Stimulated activated CD4-positive, alpha-beta T cell treated with anti-CD3 and anti-CD28 coated beads, TNF-alpha, amount 100 ng/mL, for 48 hours (primary cell): ENCODE measurements at places on chromosomes 6 and 20.

- no peak for DNase-seq
Measured at GRCh38 chr6:56663344-56663743, 20.7 kb upstream of the DST start.

DNA sequence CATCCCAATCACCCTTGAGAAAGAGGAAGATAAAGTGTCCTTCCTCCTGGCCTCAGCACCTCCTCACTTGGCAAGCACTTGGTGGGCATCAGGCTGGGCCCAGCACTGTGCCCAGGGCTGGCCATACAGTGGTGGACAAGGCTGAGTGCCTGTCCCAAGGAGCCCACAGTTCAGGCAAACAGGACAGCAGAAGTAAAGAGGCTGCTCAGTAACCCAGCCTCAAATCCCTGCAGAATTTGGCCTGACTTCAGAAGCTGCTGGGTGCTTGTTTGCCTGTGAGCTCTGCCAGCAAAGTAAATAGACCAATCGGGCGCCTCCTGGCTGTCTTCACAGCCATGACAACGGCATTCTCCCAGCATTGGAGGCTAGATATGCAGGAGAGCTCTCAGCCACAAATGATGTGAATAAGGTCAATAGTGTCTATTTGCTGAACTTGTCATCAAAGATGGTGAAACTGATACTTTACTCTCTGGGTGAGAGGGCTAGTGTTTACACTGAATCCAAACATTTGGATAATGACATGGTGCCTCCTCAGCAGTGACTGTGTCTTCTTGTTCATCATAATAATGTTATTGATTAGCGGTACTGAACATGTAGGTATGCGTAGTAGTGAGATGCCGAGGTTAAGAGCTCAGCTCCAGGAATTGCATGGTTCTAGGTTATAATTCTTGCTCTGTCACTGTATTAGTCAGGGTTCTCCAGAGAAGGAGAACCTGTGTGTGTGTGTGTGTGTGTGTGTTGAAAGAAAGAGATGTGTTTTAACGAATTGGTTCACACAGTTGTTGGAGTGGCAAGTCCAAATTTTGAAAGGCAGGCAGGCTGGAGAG lies 36.9 kb upstream of the FANCE start:
- DNase-seq: no peak

- peak; percentile 46 for DNase-seq
Measured at GRCh38 chr20:46174469-46175126, 56.5 kb downstream of the CD40 start.

GRCh38 chr6:23910420-23910819 lies 215.6 kb upstream of the NRSN1 start:
- no peak for DNase-seq

GRCh38 chr6:12420626-12421025 lies 130.5 kb downstream of the EDN1 start:
- DNase-seq: no peak

- DNase-seq: no peak
Measured at GRCh38 chr6:138882369-138883017, 86.6 kb downstream of the ECT2L start.

- DNase-seq: no peak
Measured at GRCh38 chr20:58884966-58885365, 32.5 kb downstream of the GNAS start.

DNA sequence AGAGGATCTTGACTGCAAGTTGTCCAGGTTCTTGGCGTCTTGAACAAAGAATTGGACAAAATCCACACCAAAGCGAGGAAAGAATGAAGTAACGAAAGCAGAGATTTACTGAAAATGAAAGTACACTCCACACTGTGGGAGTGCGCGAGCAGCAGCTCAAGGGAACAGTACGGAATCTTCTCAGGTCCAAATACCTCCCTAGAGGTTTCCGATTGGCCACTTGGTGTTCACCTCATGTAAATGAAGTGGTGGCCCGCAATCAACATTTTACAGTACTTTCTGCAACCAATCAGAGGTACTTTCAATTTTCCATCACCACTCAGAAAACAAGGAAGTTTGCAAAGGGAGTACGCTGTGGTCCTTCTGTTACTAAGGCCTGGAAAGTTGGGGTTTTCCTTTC lies 122.4 kb downstream of the PTPRK start:
- DNase-seq: no peak

DNA sequence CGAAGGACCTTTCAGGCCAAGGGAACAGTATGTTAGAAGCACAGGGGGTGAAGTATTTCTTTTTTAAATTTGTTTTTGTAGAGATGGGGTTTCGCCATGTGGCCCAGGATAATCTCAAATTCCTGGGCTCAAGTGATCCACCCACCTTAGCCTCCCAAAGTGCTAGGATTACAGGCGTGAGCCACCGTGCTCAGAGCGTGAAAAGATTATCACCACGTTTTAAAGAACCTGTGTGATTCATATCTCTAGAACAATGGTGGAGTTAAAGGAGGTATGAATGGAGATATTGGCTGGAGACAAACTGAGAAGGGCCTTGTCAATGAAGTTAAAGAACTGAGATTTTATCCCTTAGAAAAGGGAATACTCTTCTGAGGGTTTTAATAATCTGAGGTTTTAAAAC lies 9.7 kb downstream of the ASF1A start:
- no peak for DNase-seq

- no peak for DNase-seq
Measured at GRCh38 chr6:46104209-46104608, 25.6 kb upstream of the ENPP4 start.

DNA sequence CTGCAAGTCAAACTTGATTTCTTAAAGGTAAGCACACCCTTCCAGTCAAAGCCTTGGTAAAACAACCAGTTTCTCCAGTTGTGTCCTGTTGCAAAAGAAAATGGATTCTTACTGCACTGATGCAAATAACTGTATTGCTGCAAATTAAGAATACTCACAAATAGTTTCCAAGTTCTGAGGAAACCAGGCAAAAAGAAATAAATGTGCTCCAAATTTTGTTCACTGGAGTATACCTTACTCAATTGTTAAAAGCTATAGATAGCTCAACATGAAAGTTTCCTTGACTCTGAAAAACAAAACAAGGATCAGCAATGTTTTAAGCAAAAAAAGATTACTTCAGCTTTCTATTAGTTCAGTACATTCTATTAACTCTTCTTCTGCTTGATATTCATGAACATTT lies 75.2 kb downstream of the SLC16A10 start:
- no peak for DNase-seq

DNA sequence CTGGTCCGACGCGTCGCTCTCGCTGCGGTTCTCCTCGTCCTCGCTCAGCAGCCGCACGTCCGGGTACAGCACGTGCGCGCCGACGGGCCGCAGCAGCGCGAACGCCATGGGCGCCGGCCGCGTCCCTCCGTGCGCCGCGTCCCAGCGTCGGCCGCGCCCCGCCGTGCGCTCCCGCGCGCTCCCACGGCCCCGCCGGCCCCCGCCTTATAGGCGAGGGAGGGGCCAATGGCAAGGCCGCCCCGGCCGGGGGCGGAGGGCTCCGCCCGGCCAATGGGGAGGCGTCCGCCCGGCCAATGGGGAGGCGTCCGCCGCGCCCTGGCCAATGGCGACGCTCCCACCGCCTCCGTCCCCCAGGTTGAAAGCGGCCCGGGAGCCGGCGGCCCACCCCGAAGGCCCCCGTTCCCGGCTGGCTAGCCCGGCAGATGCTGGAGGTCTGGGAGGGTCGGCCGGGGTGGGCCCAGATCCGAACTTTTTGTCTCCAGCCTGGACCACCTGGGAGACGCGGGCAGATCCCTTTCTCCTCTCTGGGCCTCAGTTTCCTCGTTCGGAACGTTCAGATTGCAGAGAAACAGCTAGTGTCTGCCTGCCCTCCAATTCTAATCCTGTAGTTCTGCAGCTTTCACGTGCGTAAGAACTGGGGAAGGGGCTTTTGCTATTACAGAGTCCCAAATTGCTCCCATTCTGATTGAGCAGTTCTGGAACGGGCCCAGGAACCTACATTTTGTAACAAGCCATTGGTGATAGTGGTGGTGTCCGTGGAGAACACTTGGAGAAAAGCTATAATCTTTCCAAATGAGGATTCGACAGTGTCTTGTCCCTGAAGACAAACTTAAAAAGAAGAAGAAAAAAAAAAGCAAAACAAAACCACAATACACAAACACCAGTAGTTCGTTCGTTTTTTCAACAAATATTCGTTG lies at the start of gene TCF15:
Gene TCF15 (minus strand): TSS at position 180 of the 917 bp plus-strand sequence. CDS start 72 bp downstream, at position 108.
- DNase-seq: no peak

DNA sequence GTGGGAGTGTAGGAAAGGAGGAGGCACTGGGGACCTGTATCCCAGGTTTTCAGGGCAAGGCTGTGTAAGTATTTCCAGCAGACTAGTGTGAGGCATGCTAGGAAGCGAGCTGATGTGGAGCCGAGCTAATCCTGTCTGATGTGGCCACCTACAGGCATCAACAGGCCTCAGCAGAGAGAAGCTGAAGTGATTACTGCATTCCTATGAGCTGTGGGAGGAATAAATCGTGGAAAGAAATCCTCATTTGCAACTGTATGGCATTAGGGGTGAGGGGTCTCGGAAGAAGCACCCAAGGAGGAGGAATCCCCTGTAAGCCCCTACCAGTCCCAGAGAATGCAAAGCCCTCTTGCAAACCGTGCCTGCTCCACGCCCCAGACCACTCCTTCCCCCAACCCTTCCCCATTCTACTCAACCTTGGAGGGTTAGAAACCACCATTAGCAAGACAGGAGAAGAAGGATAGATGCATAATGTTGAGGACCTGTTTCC lies 41.6 kb downstream of the C6orf15 start:
- no peak for DNase-seq

GRCh38 chr20:19947611-19948264 lies 69.4 kb upstream of the NAA20 start:
- DNase-seq: no peak

DNA sequence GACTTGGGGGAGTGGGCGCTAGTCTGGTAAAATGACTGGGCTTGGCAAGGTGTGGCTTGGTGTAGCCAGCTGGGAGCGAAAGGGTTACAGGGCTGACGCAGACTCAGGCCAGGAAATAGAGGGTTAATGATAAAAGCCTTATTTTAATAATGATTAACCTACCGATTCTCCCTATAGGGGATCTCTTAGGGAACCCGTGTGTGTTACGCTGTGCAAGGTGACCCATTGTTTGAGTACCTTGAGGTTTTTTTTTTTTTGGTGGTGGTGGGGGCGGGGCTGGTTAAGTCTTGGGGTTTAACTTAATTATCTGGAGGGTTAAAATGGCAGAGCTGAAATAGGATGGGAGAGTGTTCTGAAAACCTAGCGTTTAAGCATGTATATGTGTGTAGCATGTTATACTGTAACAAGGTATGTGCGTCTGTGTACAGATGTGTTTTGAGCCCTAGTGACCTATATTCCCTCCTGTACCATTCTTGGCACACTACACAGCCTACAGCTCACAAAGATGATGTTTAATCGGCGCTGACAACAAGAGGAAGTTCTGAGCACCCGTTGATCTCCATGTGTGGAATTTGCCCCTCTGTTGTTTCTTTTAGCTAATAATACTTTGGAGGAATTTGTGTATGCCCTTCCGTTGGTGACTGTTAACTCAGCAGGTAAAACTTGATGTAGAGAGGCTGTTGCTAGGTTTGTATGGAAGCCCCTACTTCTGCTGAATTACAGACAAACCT lies 1.3 kb downstream of the CARMIL1 start:
- no peak for DNase-seq

DNA sequence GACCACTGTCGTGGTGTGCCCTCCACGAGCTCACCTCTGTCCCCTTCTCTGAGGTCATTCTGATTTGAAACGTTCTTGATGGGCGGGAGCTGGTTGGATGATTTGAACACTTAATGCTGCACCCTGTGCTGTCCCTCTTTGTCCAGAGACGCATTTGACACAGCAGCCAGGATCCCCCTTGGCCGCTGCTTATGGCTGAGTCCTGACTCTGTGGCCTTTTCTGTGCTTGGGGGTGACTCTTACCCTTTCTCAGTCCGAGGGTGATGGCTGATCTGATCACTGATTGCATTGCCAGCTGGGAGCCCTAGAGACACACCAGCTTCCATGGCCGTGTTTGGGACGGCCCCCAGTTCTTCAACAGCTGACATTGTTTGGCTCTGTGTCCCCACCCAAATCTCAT lies 43.5 kb upstream of the FRMD1 start:
- no peak for DNase-seq

- DNase-seq: no peak
Measured at GRCh38 chr6:153059757-153060156, 57.2 kb upstream of the MTRF1L start.

DNA sequence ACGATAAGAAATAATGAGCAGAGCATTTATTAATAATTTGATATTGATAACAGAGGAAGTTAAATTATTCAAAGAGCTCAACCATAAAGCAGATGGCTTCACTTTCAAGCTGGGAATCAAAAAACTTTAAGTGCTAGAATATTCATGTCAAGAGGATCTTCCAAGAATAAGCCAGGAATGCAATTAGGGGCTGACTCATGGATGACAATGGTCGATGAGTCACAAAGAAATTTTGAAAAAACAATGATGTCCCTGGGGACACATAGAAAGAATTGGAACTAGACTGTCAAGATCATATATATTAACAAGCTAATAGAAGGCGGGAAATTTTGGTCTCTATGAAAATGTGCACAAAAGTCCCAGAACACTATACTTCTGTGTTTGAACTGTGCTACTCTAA lies 304.1 kb downstream of the LAMA2 start:
- no peak for DNase-seq

DNA sequence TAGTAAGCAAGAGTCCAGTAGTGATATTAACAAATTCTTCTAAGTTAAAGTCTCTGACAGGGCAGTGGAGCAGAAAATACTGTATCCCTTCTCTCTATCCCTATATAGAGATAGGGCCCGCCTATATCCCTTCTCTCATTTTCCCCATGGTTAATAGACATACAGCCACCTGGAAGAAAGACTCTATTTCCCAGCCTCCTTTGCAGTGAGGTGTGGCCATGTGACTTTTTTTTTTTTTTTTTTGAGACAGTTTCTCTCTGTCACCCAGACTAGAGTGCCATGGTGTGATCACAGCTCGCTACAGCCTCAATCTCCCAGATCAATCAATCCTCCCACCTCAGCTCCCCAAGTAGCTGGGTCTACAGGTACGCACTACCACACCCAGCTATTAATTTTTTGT lies 16.7 kb upstream of the CDK5RAP1 start:
- DNase-seq: no peak

GRCh38 chr6:75436869-75437268 lies 56.7 kb downstream of the FILIP1 start:
- DNase-seq: no peak

- DNase-seq: no peak
Measured at GRCh38 chr6:149913085-149913484, 9.8 kb downstream of the RAET1G start.

DNA sequence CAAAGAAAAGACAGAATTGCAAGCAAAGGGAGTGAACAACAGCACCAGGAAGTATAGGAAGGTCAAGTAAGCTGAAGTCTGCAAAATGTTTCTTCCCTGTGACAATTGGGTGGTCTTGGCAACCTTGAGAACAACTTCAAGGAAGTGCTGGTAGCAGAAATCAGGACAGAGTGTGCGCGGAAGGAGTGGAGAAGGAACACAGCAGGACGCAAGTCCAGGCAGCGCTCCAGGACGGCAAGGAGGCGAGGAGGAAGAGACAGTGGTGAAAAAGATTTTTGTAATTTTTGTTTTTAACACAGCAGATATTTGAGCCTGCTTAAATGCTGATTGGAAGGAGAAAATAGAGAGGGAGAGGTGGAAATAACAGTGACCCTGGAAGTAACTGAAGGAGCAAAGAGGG lies 141.7 kb downstream of the F13A1 start:
- no peak for DNase-seq
